GM23248 (cell line): ENCODE measurements at places on chromosomes 4 and X. TPM values are rescaled to one million over a fixed set of nuclear protein-coding genes. Genes with fewer than 3 reads are reported as not detected.

GRCh38 chr4:85595098-85595775 is 120.3 kb downstream of the ARHGAP24 start:
- no peaks in the 10 kb centered on the region for H3K27me3 ChIP-seq
- H3K4me3 ChIP-seq = no peak overlapping the region
- H3K36me3 ChIP-seq = no peaks in the 10 kb centered on the region
- no peak overlapping the region for H3K27ac ChIP-seq
- no peak for DNase-seq

GRCh38 chr4:8656185-8656517 is 63.6 kb downstream of the CPZ start:
- no peak for DNase-seq
- H3K36me3 ChIP-seq = no peaks in the 10 kb centered on the region
- H3K27ac ChIP-seq = no peak overlapping the region
- H3K4me3 ChIP-seq = no peak overlapping the region
- H3K27me3 ChIP-seq = peaks cover 19% of the 10 kb centered on the region

DNA sequence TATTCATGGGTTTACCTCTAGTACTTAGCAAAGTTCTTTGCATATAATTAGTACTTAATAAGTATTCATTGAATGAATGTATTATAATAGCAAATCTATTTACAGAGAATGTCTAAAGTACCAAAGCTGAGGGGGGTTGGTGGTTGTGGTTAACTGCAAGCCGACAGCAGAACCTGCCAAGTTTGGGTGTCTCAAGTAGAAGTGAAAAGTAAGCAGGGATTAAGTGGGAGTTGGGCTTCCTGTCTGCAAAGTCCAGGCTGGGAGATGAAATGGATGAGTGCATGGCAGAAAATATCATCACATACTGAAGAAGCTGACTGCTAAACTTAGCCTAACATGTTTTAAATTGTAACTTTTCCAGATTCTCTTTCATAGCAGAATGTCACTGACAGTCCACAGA is 169.6 kb downstream of the CAMK2D start:
- no peaks in the 10 kb centered on the region for H3K4me1 ChIP-seq
- H3K27me3 ChIP-seq = no peaks in the 10 kb centered on the region
- no peak overlapping the region for H3K27ac ChIP-seq
- DNase-seq = peak; percentile 14
- H3K36me3 ChIP-seq = peaks cover 11% of the 10 kb centered on the region; the same call in 1 of the 2 replicates

- no peak for DNase-seq
- no peak overlapping the region for H3K4me3 ChIP-seq
- no peaks in the 10 kb centered on the region for H3K4me1 ChIP-seq
- no peak overlapping the region for H3K27ac ChIP-seq
These were observed 22.1 kb downstream of the SLC25A53 start for GRCh38 chrX:104134583-104135261.

DNA sequence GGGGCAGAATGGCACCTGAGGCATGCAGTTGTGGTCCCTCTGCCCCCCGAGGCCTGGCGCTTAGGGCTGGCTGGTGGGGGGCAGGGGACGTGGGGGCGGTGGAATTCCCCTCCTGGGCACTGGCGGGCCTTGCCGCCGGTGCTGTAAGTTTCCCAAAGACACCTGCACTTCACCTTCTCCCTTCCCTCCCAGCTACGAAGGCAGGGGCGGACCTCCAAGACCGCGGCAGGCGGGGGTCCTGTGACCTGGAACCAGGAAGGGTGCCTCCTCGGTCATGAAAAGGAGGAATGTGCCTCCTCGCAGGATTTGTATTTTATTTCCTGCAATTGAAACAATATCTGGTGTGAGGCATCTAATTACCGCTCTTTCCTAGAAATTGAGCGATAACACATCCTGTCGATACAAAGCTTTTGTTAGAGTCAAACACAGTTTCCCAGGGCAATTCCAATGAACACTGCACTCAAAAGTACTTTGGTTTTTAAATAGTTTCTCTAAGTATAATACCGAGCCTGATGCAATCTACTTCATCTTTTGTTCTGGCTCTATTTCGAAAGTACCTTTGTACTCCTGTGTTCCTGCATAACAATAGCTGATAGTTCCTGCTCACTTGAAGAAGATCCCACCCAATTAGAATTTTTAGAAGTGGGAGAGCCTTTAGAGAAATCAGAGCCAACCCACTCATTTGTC is 12.3 kb upstream of the ADRA2C start:
- no peak for DNase-seq
- peaks cover 54% of the 10 kb centered on the region for H3K27me3 ChIP-seq
- no peaks in the 10 kb centered on the region for H3K36me3 ChIP-seq

- H3K27ac ChIP-seq = no peak overlapping the region
- H3K27me3 ChIP-seq = no peaks in the 10 kb centered on the region
- no peaks in the 10 kb centered on the region for H3K36me3 ChIP-seq
- H3K4me1 ChIP-seq = no peaks in the 10 kb centered on the region
- H3K4me3 ChIP-seq = no peak overlapping the region
These were observed 19.6 kb upstream of the FRG1 start for GRCh38 chr4:189921058-189921457.

- H3K4me1 ChIP-seq = no peaks in the 10 kb centered on the region
- peaks cover 12% of the 10 kb centered on the region for H3K36me3 ChIP-seq
- H3K27me3 ChIP-seq = no peaks in the 10 kb centered on the region
- no peak overlapping the region for H3K4me3 ChIP-seq
- DNase-seq = no peak
- H3K27ac ChIP-seq = no peak overlapping the region
These were observed 129.8 kb downstream of the TBCK start for GRCh38 chr4:106186201-106186600.

- 0 out of 2 replicates have a peak, but pooled peaks cover 15% of the 10 kb centered on the region for H3K27me3 ChIP-seq
- no peaks in the 10 kb centered on the region for H3K36me3 ChIP-seq
- no peak overlapping the region for H3K27ac ChIP-seq
- H3K4me1 ChIP-seq = no peaks in the 10 kb centered on the region
- DNase-seq = no peak
These were observed 57.3 kb downstream of the HPGD start for GRCh38 chr4:174464949-174465348.

DNA sequence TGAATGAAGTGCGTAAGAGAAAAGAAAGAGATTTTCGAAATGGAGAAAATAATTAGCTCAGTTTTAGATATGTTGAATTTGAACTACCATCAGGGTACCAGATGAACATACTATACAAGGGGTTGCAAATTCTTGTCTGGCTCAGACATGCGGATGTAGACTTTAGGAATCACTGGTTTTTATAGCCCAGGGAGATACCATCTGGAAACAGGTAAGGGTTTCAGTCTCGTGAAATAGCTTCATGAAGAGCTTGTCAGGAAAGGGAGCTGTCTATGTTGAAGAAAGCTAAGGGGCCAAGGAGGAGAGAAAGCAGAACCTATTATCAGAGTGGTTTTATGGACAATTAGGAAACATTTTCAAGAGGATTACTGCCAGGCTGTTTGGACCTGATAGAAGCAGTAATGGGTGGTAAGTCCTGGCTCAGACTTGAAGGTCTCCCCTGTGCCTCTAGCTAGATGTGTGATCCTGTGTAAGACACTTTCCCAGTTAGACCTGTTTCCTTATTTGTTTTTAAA is 6.7 kb downstream of the RAB9A start:
- H3K4me1 ChIP-seq = peaks cover 48% of the 10 kb centered on the region
- no peaks in the 10 kb centered on the region for H3K36me3 ChIP-seq

DNA sequence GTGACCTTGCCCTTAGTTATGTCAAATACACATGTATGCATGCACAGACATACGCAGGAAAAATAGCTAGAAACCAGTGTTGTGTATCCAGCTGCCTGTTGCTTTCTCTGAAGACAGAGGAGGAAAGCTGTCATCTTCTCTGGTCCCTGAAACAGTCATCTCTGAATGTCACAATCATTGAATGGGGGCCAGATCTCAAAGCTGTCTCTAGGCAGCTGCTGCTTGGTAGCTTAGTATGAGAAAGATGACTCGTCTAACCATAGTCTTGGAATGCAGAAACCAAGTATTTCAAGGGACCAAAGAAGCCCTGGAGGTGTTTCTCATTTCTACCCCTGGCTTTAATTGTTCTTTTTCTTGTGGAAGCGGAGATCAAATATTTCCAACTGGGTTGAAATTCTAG is 4.0 kb downstream of the GRIA3 start:
- peak; percentile 81 for DNase-seq
- no peaks in the 10 kb centered on the region for H3K27me3 ChIP-seq
- H3K36me3 ChIP-seq = no peaks in the 10 kb centered on the region
- H3K4me3 ChIP-seq = peak overlapping the region; percentile 87

DNA sequence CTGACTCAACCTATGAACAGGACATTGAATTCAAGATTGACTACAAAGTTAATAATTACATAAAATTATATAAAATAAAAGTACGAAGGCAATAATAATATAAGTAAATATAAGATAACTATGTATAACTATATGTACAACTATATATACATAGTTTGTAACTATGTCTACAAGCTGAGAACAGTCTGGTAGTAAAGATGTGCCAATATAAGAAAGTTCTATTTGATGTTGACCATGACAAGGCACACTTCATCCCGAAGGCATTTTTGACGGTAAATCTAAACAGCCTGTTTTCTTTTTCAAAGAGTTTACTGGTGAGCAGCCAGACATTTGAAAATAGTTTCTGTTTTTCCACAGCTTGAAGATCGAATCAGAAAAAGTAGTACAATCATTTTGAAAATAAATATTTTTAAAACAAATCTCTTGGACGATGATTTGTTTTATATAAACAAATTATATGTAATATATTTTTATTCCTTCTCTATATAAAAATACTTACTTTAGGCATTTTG is 112.9 kb downstream of the CEP44 start:
- DNase-seq = no peak
- no peaks in the 10 kb centered on the region for H3K36me3 ChIP-seq
- H3K27me3 ChIP-seq = peaks cover 10% of the 10 kb centered on the region; the same call in 1 of the 2 replicates
- no peak overlapping the region for H3K4me3 ChIP-seq
- H3K4me1 ChIP-seq = peaks cover 14% of the 10 kb centered on the region
- no peak overlapping the region for H3K27ac ChIP-seq

DNA sequence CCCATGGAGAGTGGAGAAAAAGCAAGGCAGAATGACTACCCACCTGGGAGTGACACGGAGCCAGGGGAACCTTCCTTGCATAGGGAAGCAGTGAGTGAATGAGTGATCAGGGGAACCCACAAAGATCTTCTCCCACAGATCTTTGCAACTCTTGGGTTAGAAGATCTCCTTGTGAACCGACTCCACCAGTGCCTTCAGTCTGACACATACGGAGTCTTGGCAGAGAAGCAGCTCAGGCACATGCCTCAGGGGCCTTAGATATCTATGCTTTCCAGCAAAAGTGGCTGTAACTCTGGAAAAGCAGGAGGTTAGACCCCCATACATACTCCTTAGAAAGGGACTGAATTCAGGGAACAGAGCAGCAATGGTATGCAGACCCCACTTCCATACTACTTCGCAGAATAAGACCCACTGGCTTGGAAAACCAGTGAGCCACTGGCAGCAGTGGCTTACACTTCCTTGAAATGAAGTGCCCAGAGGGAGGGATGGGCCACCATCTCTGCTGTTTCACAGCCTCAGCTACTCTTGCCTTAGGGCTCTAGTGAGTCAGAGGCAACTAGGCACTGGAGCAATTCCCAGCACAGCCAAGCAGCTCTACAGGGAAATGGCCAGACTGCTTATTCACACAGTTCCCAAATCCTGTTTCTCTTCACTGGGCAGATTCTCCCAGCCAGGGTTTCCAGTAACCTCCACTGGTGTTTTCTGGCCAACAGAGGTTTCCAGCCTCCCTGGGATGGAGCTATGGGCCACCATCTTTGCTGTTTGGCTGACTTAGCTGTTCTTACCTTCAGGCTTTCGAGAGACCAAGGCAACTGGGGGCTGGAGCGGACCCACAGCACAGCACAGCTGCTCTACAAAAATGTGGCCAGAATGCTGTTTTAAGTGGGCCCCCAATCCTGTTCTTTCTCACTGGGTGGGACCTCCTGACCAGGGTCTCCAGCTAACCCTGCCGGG is 82.8 kb upstream of the TCEAL2 start:
- H3K27me3 ChIP-seq = no peaks in the 10 kb centered on the region
- H3K4me1 ChIP-seq = no peaks in the 10 kb centered on the region
- no peaks in the 10 kb centered on the region for H3K36me3 ChIP-seq

DNA sequence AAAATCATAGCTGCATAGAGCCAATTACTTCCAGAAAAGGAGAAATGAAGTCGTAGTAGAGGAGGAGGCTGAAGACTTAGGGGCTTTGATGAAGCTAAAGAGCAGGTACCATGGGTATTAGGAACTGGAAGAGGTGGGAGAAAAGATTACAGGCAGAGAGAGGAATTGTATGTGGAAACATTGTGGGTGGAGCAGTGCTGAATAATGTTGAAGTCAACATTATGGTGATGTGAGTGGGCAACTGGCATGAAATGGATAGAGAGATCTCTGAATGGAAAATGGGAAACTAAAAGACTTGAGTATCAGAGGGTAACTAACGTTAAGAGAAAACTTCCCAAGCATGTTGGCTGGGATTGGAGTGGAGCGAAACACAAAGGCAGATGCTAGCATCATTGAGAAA is 92.5 kb downstream of the AREG start:
- no peaks in the 10 kb centered on the region for H3K36me3 ChIP-seq
- peaks cover 68% of the 10 kb centered on the region for H3K4me1 ChIP-seq
- H3K27ac ChIP-seq = no peak overlapping the region
- H3K4me3 ChIP-seq = no peak overlapping the region

The CXCL6 gene
- total RNA-seq = 8.1 and 13.5 TPM in 2 replicates

The PPP1R2C gene
- not detected in 2 replicates for total RNA-seq

The TMEM150C gene
- under 0.01 and 0.22 TPM in 2 replicates for total RNA-seq

The APOOL gene
- total RNA-seq = 4.9 and 11.3 TPM in 2 replicates

The LIAS gene
- total RNA-seq = 5.7 and 15.7 TPM in 2 replicates
